ENCODE measurements at places on chromosomes 6 and 20. TPM values are rescaled to one million over a fixed set of nuclear protein-coding genes. Genes with fewer than 3 reads are reported as not detected.

DNA sequence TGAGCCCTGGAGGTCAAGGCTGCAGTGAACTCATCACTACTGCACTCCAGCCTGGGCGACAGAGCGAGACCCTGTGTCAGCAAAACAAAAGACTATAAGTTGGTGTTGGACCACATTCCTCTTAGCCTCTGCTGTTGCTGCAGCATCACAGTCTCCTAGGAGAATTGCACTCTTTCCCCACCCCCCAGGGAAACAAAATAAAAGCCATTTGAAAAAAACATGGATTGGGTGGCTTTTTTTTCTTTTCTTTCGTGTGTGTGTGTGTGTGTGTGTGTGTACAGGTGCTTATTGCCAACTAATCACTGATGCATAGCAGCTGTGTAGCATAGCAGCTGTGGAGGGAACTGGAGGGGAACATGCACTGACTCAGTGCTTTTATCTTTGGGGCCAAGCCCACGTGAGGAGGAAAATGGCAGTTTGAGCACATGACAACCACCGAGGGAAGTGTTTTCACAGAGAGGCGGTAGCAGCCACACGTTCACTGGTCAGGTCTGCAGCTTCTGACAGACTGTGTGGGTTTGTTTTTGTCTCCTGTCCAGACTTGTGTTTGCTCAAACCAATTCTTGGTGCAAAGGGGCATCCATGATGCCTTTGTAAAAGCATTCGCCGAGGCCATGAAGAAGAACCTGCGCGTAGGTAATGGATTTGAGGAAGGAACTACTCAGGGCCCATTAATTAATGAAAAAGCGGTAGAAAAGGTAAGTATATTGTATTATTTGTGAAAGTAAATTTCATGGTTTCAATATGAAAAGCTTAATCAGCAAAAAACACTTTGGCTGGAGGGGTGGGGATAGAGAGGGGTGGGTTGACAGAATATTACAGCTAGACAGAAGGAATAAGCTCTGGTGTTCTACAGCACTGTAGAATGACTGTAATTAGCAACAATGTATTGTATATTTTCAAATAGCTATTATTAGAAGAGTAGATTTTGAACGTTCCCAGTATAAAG, 27.7 kb downstream of the ALDH5A1 start:
- no peak for DNase-seq

GRCh38 chr6:71383901-71384489, 95.4 kb downstream of the OGFRL1 start:
- DNase-seq: peak; percentile 22

DNA sequence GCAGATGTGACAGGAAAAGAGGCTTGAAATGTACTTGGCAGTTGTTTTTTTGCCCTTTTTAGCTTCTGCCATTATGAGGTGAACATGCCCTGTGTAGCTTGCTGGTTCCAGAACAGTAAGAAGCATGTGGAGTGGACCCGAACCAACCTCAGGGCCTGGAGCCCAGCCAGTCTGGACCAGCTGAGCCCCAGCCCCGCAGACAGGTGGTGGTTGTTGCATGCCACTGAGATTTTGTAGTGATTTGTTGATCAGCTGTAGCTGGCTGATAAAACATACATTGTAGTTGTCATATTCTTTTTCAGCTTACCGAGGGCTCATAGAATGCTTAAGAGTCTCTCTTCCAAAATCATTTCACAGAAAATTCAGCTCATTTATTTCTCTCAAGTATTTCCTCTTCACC, 182.2 kb downstream of the FARS2 start:
- DNase-seq: no peak

- no peak for DNase-seq
Measured at GRCh38 chr20:45191926-45192325, 14.9 kb upstream of the SEMG1 start.

GRCh38 chr6:126773112-126773805, 345.2 kb upstream of the RSPO3 start:
- DNase-seq: no peak

- no peak for DNase-seq
Measured at GRCh38 chr6:136517582-136517981, 32.6 kb downstream of the MAP7 start.

GRCh38 chr6:167846997-167847606, 20.4 kb downstream of the AFDN start:
- DNase-seq: no peak

GRCh38 chr6:42086046-42087035, 36.0 kb downstream of the TAF8 start:
- DNase-seq: no peak

- no peak for DNase-seq
Measured at GRCh38 chr6:111987295-111987694, 66.6 kb upstream of the CCN6 start.

DNA sequence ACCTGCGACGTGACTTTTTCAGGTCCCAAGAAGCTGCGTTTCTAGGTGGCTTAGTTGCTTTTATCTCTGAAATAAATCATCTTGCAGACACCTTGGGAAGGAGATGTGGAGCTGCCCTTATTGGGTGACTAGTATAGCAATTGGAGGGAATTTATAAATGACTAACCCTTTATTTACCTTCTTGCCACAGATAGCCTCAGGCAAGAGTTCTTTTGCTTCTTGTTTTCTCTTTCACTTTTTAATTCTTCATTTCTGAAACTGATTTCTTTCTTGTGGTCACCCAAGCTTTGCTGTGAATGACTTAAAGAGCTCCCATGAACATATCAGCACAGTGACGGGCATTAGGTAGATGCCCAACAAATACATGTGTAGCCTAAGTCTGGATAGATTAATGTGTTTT, 3.0 kb downstream of the ADGRF4 start:
- no peak for DNase-seq

DNA sequence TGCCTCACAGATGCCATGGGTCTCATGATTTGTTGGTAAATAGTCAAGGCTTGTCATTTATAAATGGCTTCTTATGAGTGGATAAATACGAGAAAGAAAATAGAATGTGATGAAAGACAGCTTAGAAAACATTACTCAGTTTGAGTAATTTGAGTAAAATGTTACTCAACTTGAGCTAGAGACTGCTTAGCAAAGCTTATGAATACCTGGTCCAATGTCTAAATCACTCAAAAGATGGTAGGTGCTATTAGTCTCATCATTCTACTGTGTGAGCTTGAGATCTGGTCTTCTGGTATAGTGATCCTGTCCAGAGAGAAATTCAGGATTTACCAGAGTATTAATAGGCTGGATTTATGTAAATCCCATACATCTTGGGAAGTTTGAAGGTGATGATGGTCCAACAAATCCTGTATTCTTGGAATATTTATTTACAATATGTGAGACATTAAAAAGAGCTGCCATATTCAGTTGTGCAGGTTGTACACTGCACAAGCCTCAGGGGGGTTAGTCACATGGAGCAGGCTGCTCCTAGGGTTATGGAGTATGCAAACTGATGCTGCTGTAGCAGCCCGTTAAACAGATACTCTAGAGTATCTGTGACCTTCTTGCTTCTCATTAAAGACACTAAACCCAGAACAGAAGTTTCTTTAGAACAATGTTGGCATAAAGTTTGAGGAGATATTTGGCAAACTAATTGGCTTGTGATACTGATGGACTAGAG, 112.9 kb downstream of the RCAN2 start:
- DNase-seq: no peak

DNA sequence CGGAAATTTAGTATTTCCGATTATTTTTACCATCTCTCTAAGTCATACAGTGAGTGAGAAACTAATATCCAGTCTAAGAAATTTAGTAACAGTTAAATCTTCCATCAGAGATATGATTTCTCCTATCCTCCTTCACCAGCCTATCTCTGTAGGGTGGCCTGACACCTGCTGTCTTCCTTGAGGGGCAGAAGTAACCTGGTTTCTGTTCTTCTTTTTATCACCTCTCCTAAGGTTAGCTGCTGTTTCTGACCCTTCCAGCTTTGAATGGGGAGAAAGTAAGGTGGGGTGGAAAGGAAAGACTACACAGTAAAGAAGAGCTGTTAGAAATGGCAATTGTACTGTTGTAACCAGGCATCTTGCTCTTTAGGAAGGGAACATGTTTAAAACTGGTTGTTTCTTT, 447.7 kb downstream of the PHF3 start:
- DNase-seq: no peak

DNA sequence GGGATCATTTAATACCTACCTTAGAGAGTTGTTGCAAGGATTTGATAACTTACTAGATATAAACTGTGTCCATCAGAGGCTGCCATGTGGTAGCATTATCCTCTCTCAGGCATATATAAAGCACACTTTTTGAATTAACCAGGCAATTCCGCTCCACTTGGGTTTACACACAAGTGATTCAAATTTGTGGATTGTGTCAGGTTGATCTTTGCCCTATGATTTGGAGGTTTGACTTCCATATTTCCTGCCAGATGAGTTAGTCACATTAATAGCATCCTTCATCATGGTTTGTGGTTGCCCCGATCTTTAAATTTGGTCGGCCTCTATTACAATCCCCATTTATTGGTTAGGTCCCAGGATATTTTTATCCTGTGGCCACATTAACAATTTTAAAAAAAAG, 44.8 kb upstream of the CTAGE9 start:
- no peak for DNase-seq

GRCh38 chr6:112618849-112619248, 271.7 kb downstream of the RFPL4B start:
- no peak for DNase-seq

GRCh38 chr6:166579237-166579850, 7.1 kb downstream of the RAMACL start:
- no peak for DNase-seq

- DNase-seq: no peak
Measured at GRCh38 chr6:15329197-15329671, 83.4 kb downstream of the JARID2 start.

GRCh38 chr6:393391-394221, 2.1 kb downstream of the IRF4 start:
- DNase-seq: no peak

DNA sequence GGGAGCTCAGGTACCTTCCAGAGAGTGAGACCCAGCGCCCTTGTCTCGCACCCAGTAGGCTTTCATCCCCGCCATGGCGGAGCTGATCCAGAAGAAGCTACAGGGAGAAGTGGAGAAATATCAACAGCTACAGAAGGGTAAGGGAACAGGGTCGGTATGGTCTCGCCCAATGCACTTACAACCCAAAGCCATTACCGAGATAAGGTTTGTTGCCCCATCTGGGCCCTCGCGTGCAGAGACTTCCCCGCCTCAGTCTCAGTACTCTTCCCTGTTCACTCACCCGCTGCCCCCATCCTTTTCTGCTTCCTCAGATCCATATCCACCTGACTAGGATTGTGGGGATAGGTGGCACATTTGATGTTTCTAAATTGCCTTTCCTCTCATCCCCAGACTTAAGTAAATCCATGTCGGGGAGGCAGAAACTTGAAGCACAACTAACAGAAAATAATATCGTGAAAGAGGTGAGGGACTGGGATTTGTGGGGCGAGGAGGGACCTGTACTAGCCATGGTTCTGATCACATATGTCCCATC, 449 bp downstream of the PFDN6 start:
- no peak for DNase-seq

- DNase-seq: no peak
Measured at GRCh38 chr6:41777551-41778285, 2.0 kb downstream of the FRS3 start.

DNA sequence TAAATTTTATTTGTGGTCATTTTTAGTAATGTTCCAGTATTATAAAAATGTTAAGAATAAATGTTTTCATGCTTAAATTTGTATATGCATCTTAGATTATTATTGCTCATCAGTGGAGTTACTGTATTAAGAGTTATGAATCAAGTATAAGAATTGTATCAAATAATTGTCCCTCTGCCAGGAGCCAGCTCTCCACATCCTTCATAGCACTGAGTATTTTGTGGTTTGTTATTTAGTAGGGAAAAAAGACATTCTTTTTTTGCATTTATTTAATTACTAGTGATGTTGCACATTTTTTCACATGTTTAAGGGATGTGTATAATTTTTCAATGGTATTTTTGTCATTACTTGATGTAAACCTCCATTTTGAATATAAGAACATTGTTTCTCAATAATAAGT, 102.0 kb downstream of the ADGRB3 start:
- no peak for DNase-seq

DNA sequence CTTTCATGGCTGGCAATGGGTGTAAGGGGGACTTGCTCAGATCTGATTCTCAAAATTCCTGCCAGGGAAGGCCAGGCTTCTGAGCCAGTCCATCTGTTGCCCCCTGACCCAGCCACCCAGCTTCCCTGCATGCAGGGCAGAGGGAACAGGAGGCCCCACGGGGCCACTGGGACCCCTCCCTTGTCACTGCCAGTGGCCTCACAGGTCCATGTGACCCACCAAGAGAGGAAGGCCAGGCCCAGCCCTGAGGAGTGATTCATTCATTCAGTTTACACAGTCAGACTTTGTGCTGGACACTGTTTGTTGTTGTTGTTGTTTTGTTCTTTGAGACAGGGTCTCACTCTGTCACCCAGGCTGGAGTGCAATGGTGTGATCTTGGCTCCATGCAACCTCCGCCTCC, 39.5 kb downstream of the UBE2V1 start:
- DNase-seq: no peak

- no peak for DNase-seq
Measured at GRCh38 chr6:47076422-47077344, 34.6 kb upstream of the ADGRF1 start.

GRCh38 chr20:1390581-1391403, 2.1 kb downstream of the FKBP1A start:
- no peak for DNase-seq

DNA sequence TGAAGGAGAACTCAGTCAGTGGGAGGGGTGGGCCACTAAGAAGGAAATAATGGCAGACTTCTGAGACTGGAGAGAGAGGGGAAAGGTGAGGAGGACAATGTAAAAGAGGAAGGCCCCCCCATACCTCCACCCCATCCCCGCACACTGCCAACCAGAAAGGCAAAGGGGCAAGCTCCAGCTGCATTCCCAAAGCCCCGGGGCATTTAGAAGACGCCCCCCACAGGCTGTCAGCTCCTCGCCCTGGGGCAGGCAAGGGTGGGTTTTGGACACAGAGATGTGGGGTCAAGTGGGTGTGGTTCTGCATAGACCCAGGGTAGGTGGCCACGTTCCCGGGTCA, 20.8 kb upstream of the SLC22A7 start:
- DNase-seq: no peak

TAF4 gene
- total RNA-seq: 23.8 TPM

SLC22A16 gene
- not detected for total RNA-seq

IL17A gene
- total RNA-seq: not detected

SPATA25 gene
- 4.1 TPM for total RNA-seq

MCCD1 gene
- total RNA-seq: not detected

ZBP1 gene
- 3.6 TPM for total RNA-seq

XKR7 gene
- 0.10 TPM for total RNA-seq

MYL9 gene
- total RNA-seq: 3,203 TPM

CABLES2 gene
- 9.3 TPM for total RNA-seq

OPN5 gene
- not detected for total RNA-seq

IMPG1 gene
- not detected for total RNA-seq
